Left cardiac atrium (tissue), 4 donors: ENCODE measurements at places on chromosomes 7 and 10. TPM values are rescaled to one million over a fixed set of nuclear protein-coding genes. Genes with fewer than 3 reads are reported as not detected.

The CYP2W1 gene
- total RNA-seq, result not detected

The SLC13A4 gene
- total RNA-seq, result not detected

The TMEM130 gene
- total RNA-seq, result not detected

The TCTN3 gene
- total RNA-seq, result 13.4 TPM

The GRM8 gene
- total RNA-seq, result 0.18 TPM

The MUC3A gene
- 0.76 TPM for total RNA-seq

The SLC18A3 gene
- not detected for total RNA-seq

The CPA1 gene
- 0.29 TPM for total RNA-seq

The PPP3CB gene
- total RNA-seq, result 44.0 TPM

The OPN4 gene
- total RNA-seq, result 0.12 TPM

The ZSCAN25 gene
- total RNA-seq, result 9.4 TPM

The TDRD1 gene
- 1.0 TPM for total RNA-seq

The NXPH1 gene
- total RNA-seq, result not detected

The DENND11 gene
- total RNA-seq, result 10.6 TPM

GRCh38 chr7:74365322-74366022 is 76.3 kb downstream of the CLIP2 start:
- peak; percentile 66 for DNase-seq

DNA sequence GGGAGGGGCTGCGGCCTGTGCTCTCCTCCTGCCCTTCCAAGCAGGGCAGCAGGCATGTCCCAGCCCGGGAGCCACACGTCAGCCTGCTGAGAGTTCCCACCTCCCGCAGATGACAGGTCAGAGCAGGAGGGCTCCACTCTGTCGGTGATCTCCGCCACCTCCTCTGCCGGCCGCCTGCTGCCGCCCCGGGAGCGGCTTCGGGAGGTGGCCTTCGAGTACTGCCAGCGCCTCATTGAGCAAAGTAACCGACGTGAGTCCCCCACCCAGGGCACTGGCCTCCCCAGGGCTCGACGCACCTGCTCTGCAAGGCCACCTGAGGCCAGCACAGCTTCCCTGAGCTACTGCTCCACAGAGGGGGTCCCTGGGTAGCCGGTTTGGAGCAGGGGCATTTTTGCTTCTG is 9.4 kb downstream of the AP5Z1 start:
- peak; percentile 55 for DNase-seq

- peak; percentile 13 for DNase-seq
These were observed 308.5 kb upstream of the MEOX2 start for GRCh38 chr7:15995027-15995426.

- no peak for DNase-seq
These were observed 45.4 kb upstream of the NPSR1 start for GRCh38 chr7:34612661-34613060.

- no peak for DNase-seq
These were observed 6.6 kb downstream of the CPA5 start for GRCh38 chr7:130350945-130351790.

DNA sequence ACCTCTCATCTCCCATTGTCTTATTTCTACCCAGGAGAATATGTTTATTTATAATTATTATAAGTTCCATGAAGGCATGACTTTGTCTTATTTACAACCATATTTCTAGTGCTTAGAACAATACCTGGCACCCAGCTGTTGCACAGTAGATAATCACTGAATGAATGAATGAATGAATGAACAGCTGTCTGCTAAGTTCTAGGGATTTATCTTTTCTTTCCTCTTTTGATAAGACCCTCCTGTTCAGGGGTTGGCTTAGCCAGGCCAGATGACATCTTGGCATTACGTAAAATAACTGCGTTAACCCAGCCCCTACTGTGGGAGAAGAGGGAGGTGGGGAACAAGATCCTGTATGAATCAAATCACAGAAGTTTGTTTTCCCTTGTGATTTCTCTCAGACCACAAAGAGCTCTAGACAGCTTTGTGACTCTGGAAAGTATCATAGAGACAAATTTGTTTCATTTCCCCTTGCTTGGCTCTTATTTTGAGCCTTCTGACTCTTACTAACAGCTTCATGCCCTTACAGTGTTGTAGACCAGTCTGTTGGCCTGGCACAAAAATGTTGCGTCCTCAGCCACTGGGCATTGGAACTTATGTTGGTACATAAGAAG is 8.4 kb downstream of the ZNF862 start:
- DNase-seq, result no peak

DNA sequence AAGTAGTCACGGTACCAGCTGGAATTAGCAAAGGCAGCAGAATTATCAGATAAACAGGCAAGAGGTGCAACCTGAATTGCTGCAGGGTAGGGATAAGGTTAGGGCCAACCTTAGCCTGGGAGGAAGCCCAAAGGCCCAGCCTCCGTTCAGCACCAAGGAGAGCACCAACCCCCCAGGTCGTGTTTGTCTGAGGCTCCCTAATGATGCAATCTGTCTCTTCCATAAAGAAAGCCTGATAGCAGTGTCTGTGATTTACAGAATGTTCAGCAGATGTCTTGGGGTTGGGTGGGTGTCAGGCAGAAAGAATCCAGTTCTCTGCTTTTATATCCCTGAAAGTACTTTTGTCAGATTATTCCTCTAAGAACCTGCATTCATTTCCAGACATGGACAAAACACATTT is 328.4 kb upstream of the AOAH start:
- DNase-seq, result no peak

DNA sequence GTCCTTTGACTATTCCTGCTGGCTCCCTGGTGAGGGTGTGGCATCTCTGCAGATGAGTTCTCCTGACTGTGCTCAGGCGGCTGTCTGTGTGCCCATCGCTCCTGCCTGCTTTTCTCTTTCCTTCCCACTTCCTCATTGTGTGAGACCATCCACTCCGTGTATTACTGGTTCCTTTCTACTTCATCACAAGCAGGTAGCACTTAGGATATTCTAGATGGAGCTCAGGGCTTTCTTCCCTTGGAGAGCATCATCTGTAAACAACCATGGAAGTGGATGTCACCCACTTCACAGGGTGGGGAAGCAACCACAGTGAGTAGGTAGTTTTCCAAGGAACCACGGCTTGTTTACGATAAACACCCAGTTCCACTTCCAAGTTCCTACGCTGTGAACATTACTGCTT is 15.7 kb downstream of the DNAJB6 start:
- no peak for DNase-seq

- DNase-seq, result peak; percentile 80
These were observed 1.7 kb upstream of the SPACDR start for GRCh38 chr7:100465702-100466311.

DNA sequence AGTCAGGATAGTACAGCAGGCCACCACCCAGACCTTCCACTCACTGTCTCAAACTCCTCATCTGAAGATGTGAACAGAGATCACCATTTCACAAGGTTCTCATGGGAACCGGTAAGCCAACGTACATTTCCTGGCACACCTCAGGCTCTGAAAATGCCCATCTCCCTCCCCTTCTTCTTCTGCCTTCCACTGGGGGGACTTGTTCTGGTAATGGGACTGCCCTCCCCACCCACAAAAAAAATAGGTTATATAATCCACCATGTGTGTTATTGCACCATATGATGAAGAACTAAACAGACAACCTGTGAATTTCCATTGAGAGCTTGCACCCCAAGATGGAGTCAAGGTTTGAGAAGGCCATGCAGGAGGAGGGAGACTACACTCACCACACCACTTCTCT is 42.1 kb upstream of the IKZF1 start:
- DNase-seq, result no peak

- DNase-seq, result no peak
These were observed 354.8 kb upstream of the CELF2 start for GRCh38 chr10:10662716-10663408.

GRCh38 chr7:4650433-4651047 is 31.6 kb upstream of the FOXK1 start:
- peak; percentile 60 for DNase-seq

DNA sequence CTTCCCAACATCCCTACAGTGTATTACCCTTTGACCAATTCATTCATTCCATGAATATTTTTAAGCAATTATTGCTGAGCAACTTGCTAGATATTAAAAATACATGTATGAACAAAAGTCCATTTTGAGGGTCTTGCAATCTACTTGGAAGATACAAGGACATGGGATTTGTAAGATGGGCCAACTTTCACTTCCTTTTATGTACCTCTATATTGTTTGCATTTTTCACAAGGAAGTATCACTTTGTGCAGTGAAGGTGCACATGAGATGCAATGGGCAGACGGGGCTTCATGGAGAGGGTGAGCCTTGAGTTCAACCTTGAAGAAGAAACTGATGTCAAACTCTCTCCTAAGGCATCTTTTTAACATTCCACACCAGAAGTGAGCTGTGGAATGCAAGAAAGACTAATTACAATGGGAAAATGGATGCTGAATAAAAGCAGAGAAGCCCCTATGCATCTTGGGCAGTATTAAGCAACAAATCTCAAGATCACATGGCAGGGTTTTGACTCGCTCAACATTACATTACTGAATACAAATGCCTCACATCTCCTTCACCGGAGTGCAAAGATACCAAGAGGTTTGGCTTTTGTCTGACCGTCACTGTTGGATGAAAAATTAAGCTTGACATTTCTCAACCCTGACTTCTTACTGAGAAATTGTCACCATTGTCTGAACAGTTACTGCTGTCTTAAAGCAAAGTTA is 341.5 kb downstream of the ELMO1 start:
- no peak for DNase-seq

GRCh38 chr10:86079088-86079487 is 287.5 kb downstream of the GRID1 start:
- no peak for DNase-seq

- DNase-seq, result no peak
These were observed 29.0 kb downstream of the JAKMIP3 start for GRCh38 chr10:132094581-132095234.

DNA sequence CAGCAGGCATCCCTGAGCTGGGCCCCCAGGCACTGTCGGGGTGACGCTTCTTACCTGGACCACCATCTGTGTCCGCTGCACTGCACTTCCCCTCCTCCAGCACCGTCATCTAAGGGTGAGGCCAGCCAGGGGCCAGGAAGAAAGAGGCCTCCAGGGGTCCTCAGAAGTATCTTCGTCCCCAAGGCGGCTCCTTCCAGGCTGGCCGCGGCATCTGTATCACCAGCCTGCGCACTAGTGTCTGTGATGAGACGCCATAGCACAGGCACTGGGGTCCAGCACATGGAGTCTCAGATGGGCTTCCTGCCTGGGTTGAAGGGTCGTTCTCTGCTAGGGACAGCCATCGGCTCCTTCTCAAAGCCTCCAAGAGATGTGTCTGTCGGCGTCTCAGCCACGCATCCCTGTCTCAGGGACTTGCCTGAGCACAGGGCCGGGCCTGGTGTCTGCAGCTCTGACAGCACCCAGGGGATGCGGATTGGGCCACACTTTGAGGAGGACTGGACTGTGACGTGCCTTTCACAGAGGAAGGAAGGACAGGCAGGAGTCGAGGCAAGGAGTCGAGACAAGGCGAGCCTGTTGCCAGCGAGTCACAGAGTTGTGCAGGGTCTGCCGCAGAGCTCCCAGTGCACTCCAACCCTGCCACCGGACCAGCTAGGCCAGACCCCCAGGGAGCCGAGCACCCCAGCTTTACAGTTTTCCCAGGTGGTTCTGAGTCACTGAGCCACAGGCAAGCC is 101.5 kb upstream of the DIP2C start:
- no peak for DNase-seq
